ENCODE measurements at places on chromosomes 13 and 19.
A peak's percentile ranks its signal among the peaks of the same experiment; 100 is the strongest.

- no peak for DNase-seq
These were observed 8.5 kb upstream of the XPO4 start for GRCh38 chr13:20911037-20911436.

DNA sequence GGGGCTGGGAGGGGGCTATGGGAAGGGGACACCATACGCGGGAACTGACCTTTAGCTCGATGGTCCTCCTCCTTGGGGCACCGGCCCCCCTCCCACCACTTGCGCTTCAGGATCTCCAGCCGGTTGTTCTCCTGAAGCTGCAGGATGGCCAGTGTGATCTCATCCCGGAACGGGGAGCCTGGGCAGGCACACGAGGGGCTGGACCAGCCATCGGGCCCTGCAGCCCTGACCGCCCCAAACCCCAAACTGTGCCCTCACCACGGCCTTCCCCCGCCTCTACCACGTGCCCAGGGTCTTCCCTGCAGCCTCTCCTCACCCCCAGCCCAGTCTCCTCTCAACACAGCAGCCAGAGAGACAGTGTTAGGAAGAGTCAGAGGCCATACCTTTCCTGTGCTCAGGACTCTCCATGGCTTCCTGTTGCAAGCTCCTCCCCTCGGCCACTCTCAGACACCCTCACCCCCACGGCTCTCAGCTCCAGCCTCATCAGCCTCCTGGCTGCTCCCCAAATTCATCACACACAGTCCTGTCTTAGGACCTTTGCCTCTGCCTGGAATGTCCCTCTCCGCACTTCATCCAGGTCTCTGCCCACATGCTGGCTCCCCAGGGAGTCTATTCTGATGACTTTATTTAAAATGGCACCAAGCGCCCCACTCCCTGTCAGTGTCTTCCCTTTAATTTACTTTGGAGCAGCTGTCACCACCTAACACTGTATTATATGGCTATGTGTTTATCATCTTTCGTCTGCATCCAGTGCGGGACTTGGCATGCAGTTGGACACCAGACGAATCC lies 9.7 kb upstream of the ATP1A3 start:
- no peak for DNase-seq

GRCh38 chr13:113905942-113906341 lies 42.1 kb upstream of the GAS6 start:
- DNase-seq: no peak

- no peak for DNase-seq
These were observed 14.0 kb upstream of the CRTC1 start for GRCh38 chr19:18669524-18669817.

GRCh38 chr13:23642110-23642509 lies 71.9 kb downstream of the TNFRSF19 start:
- DNase-seq: no peak

DNA sequence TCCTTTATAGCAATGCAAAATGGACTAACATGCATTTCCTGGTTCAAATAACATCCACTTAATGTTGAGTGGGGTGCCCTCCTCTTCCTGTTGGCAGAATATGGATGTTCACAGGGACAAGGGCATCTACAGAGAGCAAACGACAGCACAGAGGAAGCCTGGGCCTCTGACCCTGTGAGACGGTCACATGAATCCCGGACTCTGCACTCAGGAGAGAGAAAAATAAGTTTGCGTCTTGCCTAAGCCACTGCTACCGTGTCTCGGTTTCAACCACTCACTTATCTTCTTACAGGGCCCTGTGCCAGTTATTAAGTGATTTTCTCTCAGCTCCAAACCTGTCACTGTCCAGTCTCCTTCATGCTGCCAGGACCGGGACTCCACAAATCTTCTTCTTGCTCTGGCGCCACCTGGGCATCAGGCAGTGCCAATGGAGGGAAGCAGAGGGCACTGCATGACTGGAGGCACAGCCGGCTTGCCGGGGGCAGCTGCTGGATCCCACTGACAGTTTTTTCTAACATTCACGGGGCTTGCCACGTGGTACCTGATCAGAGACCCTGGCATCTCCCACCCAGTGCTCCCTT lies 11.8 kb downstream of the LIG1 start:
- DNase-seq: no peak

DNA sequence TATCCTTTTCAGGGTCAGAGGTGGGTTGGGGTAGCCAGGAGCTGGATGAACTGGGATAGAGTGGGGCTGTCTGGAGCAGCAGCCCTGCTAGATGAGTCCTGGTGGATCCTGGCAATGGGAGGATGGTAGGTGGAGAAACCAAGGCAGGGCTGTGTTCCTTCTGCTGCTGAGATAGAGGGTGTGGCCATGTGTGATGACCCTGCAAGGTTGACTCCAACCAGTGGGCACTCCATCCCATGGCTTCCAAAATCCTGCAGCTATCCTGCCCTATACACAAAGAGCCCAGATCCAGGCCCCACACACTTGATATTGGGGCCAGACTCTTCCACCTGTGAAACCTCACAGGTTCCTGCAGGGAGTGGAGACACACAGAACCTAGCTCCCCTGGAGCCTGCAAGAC lies 2.4 kb upstream of the ZNF446 start:
- DNase-seq: no peak

GRCh38 chr13:21065686-21066085 lies 4.3 kb upstream of the LATS2 start:
- no peak for DNase-seq

- no peak for DNase-seq
These were observed 10.2 kb downstream of the C19orf12 start for GRCh38 chr19:29704562-29705558.

DNA sequence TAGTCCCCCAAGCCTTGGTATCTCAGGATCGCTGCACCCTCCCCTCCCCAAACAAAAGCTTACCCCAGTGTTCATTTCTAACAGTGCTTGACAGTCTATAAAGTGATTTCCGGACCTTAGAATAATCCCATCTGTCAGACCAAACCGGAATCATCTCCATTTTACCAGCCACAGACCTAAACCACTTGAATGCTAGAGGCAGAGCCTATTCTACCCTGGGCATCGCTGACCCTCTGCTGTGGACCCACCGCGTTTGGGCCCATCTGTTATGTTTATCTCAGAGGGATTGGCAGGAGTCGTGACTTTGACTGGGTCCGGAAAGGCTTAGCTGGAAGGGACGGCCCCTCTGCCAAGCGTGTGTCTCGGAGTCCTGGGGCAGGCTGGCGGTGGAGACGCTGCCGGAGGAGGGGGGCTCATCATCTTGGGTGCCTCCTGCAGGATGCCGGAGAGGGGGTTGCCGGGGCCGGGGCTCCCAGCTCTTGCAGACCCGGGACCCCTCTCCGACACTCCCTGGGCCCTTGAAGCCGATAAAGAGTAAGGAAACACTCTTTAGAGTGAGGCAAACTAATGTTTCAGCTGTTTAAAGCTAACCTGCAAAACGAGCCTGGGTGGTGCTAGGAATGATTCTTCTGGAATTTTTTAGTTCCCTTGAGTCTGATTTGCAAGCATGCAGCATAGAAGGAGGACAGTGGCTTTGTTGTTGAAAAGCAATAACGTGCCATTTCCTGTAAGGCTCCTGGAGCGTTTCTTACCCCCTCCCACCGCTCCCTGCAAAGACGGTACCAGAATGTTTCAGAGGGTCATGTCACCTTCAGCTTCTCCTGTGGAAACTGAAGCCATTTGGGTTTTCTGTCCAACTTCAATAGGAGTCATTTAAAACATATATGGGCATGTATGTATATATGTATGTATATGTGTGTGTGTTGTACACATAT lies 1.3 kb downstream of the SLC25A42 start:
- no peak for DNase-seq

DNA sequence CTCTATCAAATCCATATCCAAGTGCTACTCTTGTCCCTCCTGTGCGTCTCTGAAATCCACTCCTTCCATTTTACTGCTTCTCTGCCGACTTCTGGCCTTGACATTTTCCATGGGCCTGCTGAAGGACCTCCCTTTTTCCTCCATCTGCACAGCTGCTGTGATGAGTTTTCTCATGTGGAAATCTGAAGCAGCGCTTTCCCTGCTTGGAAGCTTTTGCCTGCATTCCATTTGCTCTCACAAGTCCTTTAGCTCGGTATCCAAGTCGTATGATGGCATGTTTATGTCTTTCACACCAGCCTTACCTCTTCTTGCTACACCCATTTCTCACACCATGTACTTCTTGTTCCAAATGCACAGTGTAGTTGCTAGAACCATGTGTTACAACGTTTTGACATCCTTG lies 328.2 kb downstream of the GPC5 start:
- DNase-seq: no peak

DNA sequence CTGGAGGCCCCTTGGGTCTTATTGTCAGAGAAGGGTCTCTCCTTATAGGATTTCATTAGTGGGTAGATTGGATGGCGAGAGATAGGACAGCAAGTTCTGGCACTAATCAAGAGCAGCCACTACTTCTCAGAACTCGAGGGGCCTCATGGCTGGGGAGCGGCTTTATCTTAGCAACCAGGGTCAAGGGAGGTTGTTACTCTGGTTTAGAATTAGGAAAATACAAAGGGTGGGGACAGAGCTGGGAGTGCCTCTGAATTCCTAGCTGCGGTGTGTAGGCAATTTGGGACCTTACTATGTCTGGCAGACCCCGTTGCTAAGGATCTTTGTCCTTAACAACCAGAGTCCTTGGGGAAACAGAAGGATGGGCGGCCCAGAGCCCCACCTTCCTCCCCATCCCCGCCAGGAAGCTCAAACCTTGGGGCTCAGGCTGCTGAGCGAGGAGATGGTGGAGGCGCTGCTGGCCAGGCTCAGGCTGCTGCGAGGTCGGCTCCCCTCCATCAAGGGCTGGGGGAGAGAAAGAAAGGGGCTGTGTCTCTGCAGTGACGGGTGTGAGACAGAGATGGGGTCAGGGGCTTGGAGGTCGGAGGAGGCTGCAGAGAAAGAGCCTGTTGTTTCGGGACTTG lies 1.2 kb downstream of the PLEKHA4 start:
- DNase-seq: no peak

DNA sequence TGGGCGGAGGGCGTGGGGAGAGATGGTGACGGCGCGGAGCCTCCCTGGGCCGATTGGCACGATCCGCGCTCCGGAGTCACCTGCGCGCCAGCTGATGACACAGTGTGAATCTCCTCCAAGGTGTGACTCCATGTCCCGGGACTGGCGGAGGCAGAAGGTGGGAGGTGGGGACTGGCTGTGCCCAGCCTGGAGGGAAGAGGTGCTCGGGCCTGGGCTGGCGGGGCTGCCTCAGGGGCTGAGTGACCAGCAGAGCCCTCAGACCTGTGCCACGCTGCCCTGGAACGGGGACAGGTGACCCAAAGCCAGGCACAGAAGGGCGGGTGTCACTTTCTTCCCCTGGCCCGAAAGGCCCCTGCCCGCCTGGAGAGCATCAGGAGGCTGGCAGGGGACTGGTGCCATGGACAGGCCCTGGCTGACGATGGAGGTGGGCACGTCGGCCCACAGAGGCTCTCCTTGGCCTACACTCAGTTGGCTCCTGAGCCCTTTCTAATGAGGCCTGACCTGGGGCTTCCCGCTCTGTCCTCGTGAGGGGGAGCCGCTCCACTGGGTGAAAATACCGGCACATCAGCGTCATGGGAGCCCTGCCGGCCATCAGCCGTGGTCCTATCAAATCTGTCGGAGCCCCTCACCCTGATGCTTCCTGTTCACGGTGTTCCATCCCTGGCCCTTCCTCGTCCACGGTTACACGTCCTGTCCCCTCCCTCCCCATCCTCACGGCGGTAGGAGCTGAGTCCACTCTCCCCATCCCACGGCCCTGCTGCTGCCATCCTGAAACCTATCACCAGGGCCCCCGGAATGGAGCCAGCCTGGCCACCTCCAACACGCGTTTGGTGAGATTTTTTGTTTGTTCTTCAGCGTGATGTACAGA lies 75.6 kb downstream of the SPACA7 start:
- DNase-seq: no peak

- DNase-seq: peak; percentile 99
These were observed at the start of the genes HAUS8 and MYO9B for GRCh38 chr19:17075035-17075863. TSS of gene HAUS8 (minus strand) at chr19:17075452. CDS start at chr19:17075422, 30 bp downstream. TSS of gene MYO9B (plus strand) at chr19:17075777. CDS start at chr19:17101718, 25,941 bp downstream.

DNA sequence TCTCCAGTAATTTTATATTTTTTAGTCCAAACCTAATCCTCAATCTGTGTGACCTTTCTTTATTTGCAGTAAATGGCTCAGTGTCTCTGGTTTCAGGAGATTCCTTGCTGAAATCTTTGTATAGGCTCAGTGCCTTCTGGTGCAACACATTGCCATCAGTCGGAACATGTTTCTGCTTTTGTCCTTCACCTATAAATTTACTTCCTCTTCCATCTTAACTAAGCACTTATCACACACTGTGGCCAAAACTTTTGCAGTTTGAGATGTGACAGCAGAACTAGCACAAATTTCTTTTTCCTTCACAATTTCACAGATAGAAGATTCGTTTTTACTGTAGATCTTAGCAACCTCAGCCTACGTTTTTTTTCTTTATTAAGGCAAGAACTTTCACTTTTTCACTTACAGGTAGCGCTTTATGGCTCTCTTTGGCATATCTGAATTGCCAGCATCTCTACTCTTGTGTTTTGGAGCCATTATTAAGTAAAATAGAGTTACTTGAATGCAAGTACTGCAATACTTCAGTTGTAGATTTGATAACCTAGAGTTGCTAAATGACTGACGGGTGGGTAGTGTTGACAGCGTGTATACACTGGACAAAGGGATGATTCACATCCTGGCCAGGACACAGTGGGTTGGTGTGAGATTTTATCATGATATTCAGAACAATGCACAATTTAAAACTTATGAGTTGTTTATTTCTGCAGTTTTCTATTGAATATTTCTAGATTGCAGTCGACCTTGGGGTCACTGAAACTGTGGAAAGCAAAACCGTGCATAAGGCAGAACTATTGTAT lies 44.3 kb downstream of the NDFIP2 start:
- no peak for DNase-seq

- no peak for DNase-seq
These were observed 110.2 kb downstream of the ATP11A start for GRCh38 chr13:112800057-112800456.

GRCh38 chr13:88472316-88472715 lies 801.1 kb downstream of the SLITRK5 start:
- DNase-seq: no peak

DNA sequence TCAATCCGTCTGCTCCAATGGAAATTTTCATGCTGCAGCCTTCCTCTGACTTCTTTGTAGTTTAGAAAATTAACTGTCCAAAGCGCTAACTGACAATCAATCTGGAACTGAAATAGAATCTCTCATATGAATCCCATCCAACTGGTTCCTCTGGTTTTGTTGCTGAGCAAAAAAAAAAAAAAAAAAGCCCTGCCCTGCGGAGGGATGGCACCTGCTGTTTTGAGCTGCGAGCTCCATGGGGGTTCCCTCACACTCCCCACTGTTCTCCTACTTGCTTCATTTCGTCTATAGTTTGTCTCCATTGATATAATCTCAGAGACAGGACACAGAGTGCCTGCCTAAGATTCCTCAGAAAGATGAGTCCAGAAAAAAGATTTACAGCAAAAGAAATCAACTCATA lies 33.4 kb downstream of the FAAP24 start:
- no peak for DNase-seq

GRCh38 chr13:90276216-90276615 lies 1071.3 kb upstream of the MIR17HG start:
- no peak for DNase-seq
